Gastroesophageal sphincter (tissue), 4 donors: ENCODE measurements at places on chromosomes 1 and 21. TPM values are rescaled to one million over a fixed set of nuclear protein-coding genes. Genes with fewer than 3 reads are reported as not detected.

SPATA21 gene
- total RNA-seq, result not detected

DNA sequence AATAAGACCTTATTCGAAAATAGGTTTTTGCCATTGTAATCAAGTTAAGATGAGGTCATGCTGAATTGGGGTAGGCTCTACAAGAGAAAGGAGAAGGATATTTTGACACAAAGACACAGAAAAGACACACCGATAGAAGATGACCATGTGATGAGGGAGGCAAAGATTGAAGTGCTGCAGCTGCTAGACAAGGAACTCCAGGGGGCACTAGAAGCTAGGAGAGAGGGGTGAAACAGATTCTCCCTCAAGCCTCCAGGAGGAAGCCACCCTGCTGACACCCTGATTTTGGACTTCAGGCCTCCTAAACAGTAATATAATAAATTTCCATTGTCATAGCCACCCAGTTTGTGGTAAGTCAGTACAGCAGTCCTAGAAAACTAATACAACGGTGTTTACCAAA lies 506.8 kb upstream of the CAMK1G start:
- no peak for ATAC-seq

KAZN gene
- total RNA-seq, result 16.6 TPM

DNA sequence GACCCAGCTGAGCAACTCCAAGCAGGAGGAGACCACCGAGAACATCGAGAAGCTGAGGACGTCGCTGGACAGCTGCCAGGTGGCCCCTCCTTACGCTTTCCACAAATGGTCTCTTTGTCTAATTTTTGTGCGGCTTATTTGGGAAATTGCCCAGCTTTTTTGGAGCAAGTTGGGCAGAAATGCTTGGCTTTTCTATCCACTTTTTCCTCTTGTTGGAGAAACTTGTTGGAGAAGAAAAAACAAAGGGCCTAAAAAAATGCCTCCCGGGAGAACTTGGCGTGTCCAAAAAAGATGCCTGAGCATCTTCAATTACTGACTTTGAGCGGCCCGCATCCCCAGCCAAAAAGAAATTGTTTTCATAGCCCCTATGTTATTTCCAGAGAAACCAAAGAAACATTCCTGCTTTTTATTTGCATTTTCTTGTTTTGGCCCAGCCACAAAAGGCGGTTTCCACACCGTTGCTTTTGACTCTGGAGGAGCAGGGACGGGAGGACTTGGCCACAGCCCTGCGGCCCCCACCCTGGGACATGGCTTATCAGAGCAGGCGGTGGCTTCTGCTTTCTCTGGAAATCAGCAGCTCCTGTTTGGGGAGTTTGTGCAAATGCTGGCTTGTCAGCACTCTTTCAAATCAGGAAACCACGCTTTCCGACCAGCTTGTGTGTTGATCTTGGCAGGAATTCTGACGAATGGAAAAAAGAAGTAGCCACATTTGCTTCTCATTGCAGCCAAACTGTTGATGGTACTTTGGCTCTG lies 81.2 kb upstream of the EFHD2 start:
- ATAC-seq, result peak; percentile 67

DNA sequence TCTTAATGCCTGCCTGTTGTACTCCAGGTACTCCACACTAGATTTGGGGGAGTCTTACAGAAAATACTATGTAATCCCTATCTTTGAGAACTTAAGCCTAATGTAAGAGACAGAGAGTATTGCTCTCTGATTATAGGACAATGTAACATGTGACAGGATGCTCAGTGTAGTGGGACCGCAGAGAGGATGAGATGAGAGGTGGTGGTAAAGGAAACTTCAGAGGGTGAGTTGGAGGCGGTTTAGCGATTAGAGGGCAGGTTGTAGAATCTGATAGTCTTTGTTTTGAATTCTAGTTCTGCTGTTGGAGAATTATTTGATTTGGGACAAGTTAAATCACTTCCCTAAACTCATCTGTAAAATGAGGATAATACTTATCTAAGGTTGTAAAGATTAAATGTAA lies 5.4 kb downstream of the SOAT1 start:
- ATAC-seq, result no peak

DNA sequence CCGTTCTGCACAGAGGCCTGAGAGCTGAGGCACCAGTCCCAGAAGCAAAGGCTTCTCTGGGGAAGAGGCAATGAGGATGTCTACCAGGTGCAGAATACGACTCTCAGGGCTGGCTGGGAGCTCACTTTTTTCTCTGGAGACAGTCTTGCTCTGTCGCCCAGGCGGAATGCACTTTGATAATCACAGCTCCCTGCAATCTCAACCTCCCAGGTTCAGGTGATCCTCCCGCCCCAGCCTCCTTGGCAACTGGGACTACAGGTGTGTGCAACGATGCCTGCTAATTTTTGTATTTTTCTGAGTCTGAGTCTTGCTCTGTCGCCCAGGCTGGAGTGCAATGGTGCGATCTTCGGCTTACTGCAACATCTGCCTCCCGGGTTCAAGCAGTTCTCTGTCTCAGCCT lies 17.6 kb downstream of the NADK start:
- no peak for ATAC-seq

DNA sequence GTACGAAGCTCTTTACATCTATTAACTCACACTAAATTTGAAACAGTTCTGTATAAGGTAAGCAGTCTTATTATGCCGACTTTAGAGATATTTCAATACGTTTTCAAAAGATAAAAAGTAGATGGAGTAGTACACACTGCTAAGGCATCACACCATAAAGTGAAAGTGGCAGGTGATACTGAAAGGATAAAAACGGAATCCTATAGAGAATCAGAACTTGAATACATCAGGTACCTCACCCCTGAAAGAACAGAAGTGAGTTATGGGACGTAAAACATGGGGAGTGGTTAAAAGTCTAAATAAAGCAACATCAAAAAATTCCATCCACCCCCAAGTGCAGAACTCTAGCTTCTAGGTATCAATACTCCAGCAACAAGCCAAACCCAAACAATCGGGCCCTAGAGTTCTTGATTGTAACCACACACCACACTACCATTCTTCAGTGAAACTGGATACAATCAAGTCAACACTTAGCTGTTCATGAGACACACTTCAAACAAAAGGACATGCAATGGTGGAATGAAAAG lies 142.6 kb downstream of the SMYD3 start:
- no peak for ATAC-seq

- ATAC-seq, result no peak
Observed at GRCh38 chr1:108845991-108846390, 10.9 kb downstream of the AKNAD1 start.

- ATAC-seq, result no peak
Observed at GRCh38 chr1:165762725-165763124, 5.9 kb downstream of the TMCO1 start.

TAL1 gene
- 3.0 TPM for total RNA-seq

DNA sequence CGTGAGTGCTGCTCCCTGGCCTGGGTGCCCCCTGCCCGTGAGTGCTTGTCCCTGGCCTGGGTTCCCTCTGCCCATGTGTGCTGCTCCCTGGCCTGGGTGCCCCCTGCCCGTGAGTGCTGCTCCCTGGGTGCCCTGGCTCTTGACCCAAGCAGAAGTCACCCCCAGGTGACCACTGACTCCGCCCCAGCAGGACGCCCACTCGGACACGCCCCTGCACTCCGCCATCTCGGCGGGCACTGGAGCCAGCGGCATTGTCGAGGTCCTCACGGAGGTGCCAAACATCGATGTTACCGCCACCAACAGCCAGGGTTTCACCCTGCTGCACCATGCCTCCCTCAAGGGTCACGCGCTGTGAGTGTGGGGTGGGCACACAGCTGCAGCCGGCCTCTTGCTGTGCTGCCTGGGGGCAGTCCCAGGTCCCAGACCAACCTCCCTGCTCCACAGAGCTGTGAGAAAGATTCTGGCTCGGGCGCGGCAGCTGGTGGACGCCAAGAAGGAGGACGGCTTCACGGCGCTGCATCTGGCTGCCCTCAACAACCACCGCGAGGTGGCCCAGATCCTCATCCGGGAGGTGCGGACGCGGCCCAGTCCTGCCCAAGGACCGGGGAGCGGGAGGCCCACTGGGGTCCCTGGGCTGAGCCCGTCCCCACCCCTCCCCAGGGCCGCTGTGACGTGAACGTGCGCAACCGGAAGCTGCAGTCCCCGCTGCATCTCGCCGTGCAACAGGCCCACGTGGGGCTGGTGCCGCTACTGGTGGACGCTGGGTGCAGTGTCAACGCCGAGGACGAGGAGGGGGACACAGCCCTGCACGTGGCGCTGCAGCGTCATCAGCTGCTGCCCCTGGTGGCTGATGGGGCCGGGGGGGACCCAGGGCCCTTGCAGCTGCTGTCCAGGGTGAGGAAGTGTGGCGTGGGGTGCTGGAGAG lies 3.9 kb upstream of the MMP23B start:
- ATAC-seq, result no peak

SLC45A1 gene
- 5.8 TPM for total RNA-seq

GRCh38 chr1:172754609-172755008 lies 95.7 kb downstream of the FASLG start:
- no peak for ATAC-seq

MTARC1 gene
- total RNA-seq, result 6.2 TPM

- ATAC-seq, result no peak
Observed at GRCh38 chr1:157438613-157439012, 113.7 kb downstream of the FCRL5 start.

CNR2 gene
- total RNA-seq, result not detected

DNA sequence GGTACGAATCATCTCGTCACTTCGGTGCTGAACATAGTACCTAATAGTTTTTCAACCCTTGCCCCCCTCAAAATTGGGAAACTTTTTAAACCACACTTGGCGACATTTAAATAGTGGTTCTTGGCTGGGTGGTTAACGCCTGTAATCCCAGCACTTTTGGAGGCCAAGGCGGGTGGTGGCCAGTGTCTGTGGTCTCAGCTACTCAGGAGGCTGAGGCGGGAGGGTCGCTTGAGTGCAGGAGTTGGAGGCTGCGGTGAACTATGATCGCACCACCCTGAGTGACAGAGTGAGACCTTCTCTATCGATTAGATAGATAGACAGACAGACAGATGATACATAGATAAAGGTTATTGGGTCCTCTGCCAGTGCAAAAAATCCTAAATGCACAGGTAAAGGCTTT lies 55.5 kb upstream of the RASAL2 start:
- ATAC-seq, result no peak

- ATAC-seq, result peak; percentile 35
Observed at GRCh38 chr1:212285685-212286555, 710 bp downstream of the PPP2R5A start.

RGS7 gene
- total RNA-seq, result not detected

DNA sequence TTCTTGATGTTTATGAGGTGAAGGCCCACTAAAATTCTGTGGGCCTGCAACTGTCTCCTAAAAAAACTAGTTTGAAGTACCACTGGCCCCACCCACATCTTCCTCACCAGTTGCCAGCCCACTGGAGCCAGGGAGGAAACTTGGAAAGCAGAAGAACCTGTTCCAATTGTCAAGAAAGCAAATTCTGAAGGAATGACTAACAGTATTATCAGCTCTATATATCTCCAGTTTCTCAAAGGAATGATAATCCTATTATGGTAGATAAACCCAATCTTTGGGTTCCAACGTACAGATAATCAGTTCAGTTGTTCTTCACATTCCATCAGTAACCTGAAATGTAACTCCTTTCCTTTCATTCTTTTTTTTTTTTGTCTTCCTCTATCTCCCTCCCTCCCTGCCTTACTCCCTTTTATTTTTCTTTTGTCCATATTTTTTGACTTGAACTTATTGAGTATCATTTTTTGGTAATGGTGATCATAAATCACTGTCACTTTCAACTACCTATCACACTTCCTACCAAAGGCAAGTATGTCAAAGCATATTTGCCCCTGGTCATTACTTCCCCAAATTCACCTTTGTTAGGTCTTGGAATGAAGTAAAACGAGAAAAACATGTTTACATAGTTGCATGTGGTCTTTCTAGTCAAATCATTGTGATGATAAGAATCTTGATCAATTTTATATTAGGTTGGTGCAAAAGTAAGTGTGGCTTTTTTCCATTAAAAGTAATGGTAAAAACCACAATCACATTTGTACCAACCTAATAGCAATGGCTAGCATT lies 943.4 kb downstream of the TTLL7 start:
- ATAC-seq, result no peak

ANGPTL3 gene
- total RNA-seq, result not detected

GRCh38 chr21:24594082-24594481 lies 1013.2 kb downstream of the MRPL39 start:
- ATAC-seq, result no peak

DNA sequence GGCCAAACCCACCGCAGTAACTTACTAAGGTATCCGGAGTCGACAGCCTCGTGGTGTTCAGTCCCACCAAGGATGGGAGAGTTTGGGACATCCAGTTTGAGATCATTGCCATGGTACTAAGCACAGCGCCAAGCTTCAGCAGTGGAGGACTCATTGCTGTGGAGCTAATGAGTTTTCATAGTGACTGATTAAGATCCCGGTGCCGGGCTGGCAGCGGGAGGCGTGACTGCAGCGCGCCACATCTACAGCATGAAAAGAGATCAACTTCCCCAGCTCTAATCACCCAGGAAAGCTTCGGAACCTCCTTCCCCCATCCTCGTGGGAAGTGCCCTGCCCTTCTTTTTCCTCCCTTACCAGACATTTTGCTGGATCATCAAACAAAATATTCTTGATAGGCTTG lies 149.9 kb downstream of the OLFM3 start:
- no peak for ATAC-seq

EFCAB14 gene
- total RNA-seq, result 120 TPM

- peak; percentile 48 for ATAC-seq
Observed at GRCh38 chr1:234617986-234618736, 8.2 kb upstream of the IRF2BP2 start.

- ATAC-seq, result no peak
Observed at GRCh38 chr1:67834246-67834877, 1.1 kb upstream of the GNG12 start.

FAF1 gene
- total RNA-seq, result 73.1 TPM

GRCh38 chr1:36420836-36421317 lies 23.2 kb upstream of the LSM10 start:
- peak; percentile 92 for ATAC-seq

SHISAL2A gene
- not detected for total RNA-seq

ZMYND12 gene
- 1.9 TPM for total RNA-seq

- no peak for ATAC-seq
Observed at GRCh38 chr21:43575473-43575844, 83.8 kb downstream of the HSF2BP start.

DNA sequence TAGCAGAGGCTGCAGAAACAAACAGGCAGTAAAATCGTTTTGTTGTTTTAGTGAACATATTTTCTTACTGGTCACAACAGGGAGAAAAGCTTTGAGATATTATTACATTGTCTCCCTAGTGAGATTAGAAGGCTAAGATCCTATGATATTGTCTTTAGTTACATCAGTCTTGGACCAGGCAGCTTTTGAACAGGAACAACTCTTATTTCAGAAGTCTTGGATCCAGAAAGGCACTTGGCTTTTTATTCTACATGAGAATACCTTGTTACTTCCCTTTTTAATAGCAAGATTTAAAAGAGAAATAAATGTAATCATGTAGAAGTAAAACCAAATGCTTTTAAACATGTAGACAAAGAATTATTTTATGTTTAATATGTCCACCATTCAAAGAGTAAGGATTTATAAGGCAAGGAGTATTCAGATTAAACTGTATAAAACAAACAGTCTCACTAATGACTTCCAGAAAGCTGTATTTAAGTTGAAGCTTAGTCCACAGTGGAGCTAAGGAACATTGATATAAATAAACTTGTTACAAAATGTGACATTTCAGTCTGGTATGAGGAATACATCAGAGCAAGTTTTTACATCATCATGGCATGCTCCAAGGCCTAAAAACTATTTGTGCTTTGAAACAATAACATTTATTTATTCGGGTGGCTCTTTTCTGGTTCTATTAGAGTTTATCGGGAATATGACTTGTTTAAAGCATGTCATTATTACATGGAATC lies 72.2 kb downstream of the PHTF1 start:
- ATAC-seq, result no peak
